Daoy (cell line): ENCODE measurements at places on chromosomes 13 and 19.
A peak's percentile ranks its signal among the peaks of the same experiment; 100 is the strongest.

DNA sequence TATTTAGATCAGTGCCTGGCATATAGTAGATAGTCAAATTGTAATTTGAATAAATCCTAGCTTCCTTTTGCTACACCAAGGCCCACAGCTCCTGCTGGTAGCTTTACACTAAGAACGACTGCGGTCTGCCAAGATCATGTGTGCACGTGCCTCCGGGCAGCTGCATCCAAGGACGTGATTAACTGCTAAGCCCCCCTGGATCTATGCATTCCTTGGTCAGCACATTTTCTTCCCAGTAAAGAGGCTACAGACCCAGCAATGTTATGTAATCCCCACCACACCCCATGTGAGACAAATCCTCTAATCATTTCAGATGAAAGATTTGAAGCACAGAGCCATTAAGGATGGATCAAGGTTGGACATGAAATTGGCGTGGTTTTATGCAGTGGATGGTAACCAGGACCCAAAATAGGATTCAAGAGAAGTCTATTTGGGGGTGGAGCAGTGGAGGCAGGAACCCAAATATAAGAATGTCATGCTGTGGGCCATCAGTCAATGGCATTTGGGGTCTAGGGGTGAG lies 65.2 kb upstream of the PEG3 start:
- DNase-seq = no peak

- peak; percentile 24 for DNase-seq
Measured at GRCh38 chr19:17538684-17539237, 16.7 kb upstream of the COLGALT1 start.

DNA sequence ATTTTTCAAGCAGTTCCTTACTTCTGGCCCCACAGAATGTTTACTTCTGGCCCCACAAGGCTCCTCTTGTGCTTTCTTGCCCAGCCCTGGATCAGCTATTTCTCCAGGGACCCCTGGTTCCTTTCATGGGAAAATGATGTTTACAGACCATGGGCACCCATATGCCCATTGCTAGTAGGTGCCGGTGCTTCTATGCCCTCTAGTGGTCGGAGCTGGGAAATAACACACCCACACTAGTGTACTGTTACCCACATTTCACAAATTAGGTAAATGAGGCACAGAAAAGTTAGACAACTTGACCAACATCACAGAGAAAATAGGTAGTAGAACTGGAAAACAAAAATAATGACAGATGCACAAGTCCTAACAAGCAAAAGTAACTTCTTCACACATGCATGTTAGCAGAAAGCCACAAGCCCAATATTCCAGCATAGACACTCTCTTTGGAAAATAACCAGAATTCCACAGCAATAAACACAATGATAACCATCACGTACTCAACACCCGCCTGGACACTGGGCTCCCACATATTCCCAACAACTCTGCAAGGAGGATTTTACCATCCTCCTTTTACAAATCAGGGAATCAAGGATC lies 1.3 kb upstream of the CEACAM6 start:
- peak; percentile 57 for DNase-seq

- no peak for DNase-seq
Measured at GRCh38 chr19:49855676-49856573, 5.0 kb downstream of the PTOV1 start.

DNA sequence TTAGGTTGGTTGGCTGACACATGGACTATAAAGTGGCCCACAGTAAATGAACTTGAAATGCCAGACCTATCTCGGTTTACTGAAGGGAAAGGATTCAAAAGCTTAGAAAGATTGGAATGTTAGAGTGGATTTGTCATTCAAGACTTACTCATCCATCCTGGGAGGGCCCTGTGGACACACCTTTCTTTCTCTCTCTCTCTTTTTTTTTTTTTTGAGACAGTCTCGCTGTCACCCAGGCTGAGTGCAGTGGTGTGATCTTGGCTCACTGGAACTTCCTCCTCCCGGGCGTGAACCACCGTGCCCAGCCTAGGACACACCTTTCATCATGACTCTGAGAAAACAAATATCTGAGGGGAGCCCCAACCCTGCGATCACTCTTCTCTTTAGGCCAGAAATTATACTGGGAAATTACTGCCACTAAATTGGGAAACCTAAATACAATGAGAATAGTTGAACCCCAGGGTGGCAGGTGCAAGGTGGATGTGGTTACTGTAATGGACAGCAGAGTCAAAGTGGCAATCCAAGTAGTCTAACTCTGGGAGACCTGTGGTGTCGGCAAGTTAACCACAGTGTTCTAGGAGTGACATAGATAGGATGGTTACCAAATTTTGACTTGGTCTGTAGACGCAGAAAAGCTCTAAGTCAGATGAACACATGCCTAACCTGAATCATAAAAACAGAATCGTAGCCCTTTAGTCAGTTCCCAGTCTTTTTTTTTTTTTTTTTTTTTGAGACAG lies 47.1 kb upstream of the ZMYM5 start:
- peak; percentile 65 for DNase-seq

- no peak for DNase-seq
Measured at GRCh38 chr19:10624585-10624984, 768 bp upstream of the SLC44A2 start.

DNA sequence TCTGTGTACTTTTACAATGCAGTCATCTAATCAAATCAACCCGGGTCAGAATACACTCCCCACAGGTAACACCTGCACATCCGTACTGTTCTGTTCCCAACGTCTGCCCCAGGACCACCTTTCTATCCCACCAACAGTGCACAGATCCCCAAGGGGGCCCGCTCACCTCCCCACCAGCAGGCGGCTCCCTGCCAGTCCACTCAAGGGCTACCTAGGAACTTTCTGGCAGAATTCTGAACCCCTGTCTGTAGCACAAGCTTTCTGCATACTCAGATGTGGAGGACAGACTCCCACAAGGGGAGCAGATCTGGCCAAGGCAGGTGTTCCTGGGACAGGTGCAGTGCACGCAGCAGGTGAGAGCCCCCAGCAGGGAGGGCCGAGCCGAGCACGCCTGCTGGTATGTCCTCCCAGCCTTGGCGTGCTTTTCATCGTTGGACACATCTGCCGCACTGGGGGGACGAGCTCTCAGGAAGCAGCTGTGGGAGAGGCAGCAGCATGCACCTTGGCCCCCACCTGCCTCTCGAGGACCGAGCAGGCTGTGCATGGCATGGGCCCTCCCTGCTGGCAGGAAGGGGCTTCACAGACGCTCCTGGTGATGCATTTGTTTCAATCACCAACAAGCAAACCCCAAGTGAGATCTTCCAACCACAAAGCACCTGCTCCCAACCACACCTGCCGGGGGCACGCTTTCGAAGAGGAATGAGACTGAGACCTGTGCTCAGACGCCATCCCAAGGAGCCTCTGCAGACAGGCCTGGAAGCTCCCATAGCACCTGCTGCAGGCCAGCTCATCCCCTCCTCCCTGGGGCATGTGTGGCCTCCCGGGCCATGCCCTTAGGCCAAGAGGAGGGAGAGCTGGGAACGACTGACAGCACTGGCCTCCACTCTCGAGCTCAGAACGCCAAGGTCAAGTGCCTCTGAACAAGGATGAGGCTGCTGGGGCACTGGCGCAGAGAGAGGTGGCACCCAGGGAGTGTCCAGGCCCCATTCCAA lies 35.9 kb downstream of the RAB20 start:
- no peak for DNase-seq

- DNase-seq = no peak
Measured at GRCh38 chr13:32125751-32126150, 94.2 kb downstream of the FRY start.

GRCh38 chr19:49301165-49301865 lies 23.7 kb downstream of the SLC6A16 start:
- peak; percentile 78 for DNase-seq

DNA sequence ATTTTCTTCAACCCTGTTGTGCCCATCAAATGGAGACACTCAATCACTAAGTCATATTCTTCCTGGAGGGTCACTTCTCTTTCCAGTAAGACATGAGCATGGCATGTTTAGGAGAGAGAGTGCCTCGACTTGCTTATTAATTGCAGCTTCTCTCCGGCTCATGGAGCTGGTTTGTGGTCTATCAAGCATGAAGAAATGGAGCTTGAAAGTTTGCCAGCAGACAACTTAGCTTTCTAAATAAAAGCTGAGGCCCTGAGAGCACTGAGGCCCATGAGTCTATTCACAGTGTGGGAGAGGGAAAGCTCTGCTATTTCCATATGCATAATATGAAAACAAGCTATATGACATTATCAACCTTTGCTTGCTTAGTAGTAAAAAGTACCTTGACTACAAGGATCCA lies 378.5 kb downstream of the FGF9 start:
- DNase-seq = peak; percentile 41

DNA sequence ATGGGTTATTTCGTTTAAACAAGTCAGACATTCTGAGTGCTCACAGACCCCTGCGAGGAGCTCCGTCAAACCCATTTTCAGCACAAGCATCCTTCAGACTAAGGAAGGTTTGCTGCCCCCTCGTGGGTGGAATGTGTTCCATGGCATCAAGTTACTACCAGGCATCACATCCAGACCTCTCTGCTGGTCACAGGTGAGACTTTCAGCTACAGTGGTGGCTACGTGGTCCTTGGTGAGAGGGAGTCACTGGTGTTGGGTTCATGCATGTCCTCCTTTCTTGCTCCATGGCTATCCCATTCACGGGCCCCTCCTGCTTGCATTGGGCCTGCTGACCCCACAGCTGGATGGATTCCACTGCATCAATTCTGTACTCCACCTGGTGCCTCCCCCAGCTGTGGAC lies 9.1 kb upstream of the LILRB5 start:
- DNase-seq = peak; percentile 80

GRCh38 chr19:44710483-44710882 lies 11.5 kb downstream of the CEACAM16 start:
- DNase-seq = no peak

- DNase-seq = no peak
Measured at GRCh38 chr13:30802501-30802900, 67.2 kb downstream of the ALOX5AP start.

GRCh38 chr19:17832443-17833208 lies 11.3 kb upstream of the INSL3 start:
- DNase-seq = no peak

GRCh38 chr13:28719227-28720055 lies 671 bp upstream of the SLC46A3 start:
- DNase-seq = peak; percentile 36

- DNase-seq = no peak
Measured at GRCh38 chr19:2201473-2202148, 34.5 kb downstream of the PLEKHJ1 start.

DNA sequence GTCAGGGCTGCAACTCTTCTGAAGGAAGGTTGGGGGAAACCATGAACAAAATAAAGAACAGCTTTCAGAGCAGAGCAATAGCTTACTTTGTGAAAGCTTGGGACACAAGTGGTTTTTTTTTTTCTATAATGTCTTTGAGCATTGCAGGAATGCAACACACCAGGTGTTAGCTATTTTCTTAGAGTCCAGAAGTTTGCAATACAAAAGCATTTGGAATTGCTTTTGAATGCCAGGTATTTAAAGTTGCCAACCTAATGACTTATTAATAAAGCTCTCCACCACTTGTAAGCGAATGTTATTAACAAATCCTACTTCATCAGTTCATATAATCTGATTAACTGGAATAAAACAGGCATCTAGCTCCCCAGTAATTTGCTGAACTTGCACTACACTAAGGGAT lies 172.6 kb downstream of the NUFIP1 start:
- DNase-seq = no peak

GRCh38 chr13:27569405-27569804 lies 50.9 kb downstream of the LNX2 start:
- DNase-seq = no peak

DNA sequence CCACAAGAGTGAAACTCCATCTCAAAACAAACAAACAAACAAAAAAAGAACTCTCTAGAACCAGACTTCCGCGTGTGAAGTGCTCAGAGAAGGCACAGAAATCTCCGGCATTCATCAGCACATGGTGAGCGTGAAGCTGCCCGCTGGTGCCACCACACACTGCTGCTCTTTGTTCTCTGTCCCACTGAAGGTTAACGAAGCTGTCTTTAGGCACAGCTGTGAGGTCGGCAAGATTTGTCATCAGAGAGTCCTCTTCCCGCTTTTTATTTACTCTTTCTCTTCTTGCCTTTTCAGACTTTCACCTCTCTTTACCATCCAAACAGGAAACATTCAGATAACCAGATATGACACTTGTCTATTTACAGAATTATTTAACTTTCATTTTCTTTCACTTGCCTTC lies 115.2 kb upstream of the ARGLU1 start:
- DNase-seq = no peak
